ENCODE measurements at places on chromosomes 16 and 17. TPM values are rescaled to one million over a fixed set of nuclear protein-coding genes. Genes with fewer than 3 reads are reported as not detected.

DNA sequence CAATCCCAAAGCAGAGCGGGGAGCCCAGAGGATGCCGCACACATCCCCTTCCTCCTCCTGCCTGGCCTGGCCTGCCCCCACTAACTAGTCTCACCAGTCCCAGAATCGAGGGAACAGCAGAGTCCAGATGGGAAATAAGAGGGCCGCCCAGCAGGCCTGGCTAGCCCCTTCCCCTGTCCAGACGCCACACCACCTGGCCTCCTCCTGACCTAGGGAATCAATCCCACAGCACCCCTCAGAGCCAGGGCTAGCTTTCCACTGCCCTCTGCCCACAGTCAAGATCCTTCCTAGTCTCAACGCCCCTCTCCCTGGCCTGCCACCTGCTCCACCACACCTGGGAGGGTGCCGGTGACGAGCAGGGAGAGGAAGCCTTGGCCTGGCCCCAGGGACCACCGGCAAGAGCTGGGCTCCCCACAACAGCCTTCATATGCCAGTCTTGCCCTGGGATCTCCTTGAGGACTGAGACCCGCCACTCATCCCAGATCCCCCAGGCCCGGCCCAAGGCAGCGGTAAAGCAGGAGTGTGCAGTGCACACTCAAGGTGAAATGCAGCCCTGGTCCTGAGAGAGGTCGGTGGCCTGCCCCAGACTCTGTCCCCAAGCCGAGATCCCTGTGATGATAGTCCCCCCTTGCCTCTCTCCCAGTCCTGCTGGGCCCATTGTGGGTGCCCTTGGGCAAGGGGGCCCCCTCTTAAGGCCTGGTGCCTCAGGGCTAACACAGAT is 27.9 kb downstream of the KATNB1 start:
- no peak overlapping the region for H3K27ac ChIP-seq
- no peak overlapping the region for H3K4me3 ChIP-seq
- H3K27me3 ChIP-seq: no peaks in the 10 kb centered on the region
- H3K36me3 ChIP-seq: no peaks in the 10 kb centered on the region
- DNase-seq: no peak
- H3K4me1 ChIP-seq: no peaks in the 10 kb centered on the region

DNA sequence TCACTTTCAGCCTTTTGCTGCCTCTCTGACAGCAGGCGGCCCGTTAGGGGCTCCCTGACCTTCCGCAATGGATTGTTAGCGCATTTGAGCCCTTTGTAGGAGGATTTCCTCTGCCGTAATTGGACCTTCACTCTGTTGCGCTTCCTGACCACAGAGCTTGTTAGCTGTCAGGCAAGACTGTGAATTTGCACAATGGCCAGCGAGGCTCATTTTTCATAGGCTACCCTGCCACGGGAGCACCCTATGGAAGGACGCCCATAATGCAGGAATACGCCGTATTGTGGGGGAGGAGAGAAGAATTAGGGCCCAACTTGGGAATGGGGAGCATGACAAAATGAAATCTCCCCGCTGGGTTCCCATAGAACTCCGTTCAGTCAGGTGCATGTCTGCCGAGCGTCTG is 205.2 kb upstream of the NLRP1 start:
- no peaks in the 10 kb centered on the region for H3K27me3 ChIP-seq
- H3K36me3 ChIP-seq: no peaks in the 10 kb centered on the region
- no peaks in the 10 kb centered on the region for H3K4me1 ChIP-seq
- no peak overlapping the region for H3K4me3 ChIP-seq

DNA sequence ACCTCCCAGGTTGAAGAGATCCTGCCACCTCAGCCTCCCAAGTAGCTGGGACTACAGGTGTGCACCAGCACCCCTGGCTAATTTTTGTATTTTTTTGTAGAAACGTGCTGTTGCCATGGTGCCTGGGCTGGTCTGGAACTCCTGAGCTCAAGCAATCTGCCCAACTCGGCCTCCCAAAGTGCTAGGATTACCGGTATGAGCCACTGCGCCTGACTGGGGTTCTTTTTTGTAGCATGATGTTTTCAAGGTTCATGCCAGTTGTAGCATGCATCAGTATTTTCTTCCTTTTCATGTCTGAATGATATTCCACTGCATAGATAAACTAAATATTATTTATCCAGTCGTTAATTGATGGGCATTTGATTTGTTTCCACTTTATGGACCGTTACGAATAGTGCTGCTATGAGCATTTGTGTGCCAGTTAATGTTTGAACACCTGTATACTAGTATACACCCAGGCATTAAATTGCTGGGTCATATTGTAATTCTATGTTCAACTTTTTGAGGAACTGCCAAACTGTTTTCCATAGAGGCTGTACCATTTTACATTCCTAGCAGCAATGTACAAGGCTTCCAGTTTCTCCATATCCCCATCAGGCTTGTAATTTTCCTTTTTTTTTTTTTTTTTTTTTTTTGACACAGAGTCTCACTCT is 24.8 kb upstream of the CEP20 start:
- H3K27me3 ChIP-seq: no peaks in the 10 kb centered on the region
- no peak overlapping the region for H3K27ac ChIP-seq
- no peaks in the 10 kb centered on the region for H3K36me3 ChIP-seq
- H3K4me3 ChIP-seq: no peak overlapping the region
- no peaks in the 10 kb centered on the region for H3K4me1 ChIP-seq
- no peak for DNase-seq

DNA sequence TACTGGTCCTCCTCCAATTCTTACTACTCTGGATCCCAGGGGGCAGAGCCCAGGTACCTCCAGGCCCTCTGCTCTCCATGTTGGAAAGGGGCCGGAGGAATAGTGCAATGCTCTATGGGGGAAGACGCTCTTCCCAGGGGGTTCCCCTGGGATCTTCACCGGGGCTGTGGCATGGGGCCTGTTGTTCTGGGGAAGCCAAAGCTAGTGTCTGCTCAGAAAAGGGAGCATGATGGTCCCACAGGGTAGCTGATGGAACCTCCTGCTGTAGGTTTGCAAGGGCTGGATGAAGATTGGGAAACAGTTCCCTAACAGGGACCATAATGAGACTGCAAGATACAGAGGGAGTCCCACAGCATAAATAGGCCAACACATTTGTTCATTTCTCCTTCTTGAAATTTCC is 114.7 kb downstream of the IRX5 start:
- H3K27ac ChIP-seq: no peak overlapping the region
- no peak for DNase-seq
- H3K4me3 ChIP-seq: no peak overlapping the region

DNA sequence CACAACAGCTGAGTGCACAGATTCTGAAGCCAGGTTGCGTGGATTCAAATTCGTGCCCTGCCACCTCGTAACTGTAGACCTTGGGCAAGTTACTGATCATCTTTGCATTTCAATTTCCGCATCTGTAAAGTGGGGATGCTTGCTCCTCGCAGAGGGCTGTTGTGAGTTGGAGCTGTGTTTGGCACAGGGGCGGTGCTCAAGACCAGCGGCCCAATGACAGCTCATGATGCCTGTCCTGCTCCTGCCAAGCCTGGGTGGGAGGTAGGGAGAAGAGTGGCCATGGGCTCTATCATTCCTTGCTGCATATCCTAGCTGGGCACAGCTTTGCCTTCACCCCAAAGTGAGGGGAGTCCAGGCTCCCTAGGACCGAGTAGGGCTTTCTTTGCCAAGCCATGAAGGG is 12.6 kb downstream of the NXPH3 start:
- no peaks in the 10 kb centered on the region for H3K4me1 ChIP-seq
- no peak for DNase-seq
- no peak overlapping the region for H3K27ac ChIP-seq
- H3K4me3 ChIP-seq: no peak overlapping the region
- no peaks in the 10 kb centered on the region for H3K36me3 ChIP-seq

GRCh38 chr17:35519439-35519838 is 18.0 kb downstream of the SLFN12L start:
- H3K27ac ChIP-seq: no peak overlapping the region
- no peaks in the 10 kb centered on the region for H3K4me1 ChIP-seq
- no peaks in the 10 kb centered on the region for H3K27me3 ChIP-seq
- H3K36me3 ChIP-seq: no peaks in the 10 kb centered on the region
- H3K4me3 ChIP-seq: no peak overlapping the region

The TMEM98 gene
- 176 TPM for total RNA-seq

DNA sequence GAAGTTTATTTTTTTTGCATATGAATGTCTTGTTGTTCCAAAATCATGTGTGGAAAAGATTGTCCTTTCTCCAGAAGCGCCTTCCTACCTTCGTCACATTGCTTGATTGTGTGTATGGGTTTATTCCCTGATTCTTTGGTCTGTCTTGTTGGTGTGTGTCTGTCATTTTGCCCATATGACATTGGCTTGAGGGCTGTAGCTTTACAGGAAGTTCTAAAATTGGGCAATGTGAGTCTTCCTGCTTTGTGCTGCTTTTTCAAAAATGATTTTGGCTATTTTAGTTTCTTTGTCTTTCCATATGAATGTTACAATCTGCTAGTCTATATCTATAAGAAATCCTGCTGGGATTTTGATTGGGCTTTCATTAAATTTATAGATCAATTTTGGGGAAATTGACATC is 217.2 kb downstream of the SNX29 start:
- no peaks in the 10 kb centered on the region for H3K4me1 ChIP-seq
- no peaks in the 10 kb centered on the region for H3K36me3 ChIP-seq
- H3K27me3 ChIP-seq: no peaks in the 10 kb centered on the region
- no peak overlapping the region for H3K4me3 ChIP-seq

The CCL11 gene
- not detected for total RNA-seq

GRCh38 chr17:79802736-79803420 is 6.0 kb upstream of the CBX8 start:
- no peak for DNase-seq
- H3K27me3 ChIP-seq: peaks cover 92% of the 10 kb centered on the region

The CMTM4 gene
- 6.1 TPM for total RNA-seq

DNA sequence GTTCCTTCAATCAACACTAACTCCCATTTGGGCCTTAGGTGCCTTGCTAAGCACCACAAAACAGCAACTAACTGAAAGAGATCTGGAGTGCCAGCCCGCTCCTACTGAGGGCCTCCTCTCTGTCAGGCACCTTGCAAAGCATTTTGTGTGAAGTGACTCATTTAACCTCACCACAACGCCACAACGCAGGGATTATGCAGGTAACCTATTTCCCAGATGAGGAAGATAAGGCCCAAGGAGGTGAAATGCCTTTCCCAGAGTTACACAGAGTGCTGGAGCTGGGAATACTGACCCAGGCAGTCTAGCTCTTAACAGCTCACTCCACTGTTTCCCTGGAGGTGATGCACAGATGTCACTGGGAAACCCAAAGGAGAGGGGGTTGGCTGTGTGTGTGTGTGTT is 32.8 kb downstream of the DRC3 start:
- no peak overlapping the region for H3K27ac ChIP-seq
- H3K27me3 ChIP-seq: no peaks in the 10 kb centered on the region
- no peaks in the 10 kb centered on the region for H3K36me3 ChIP-seq
- no peak for DNase-seq
- no peaks in the 10 kb centered on the region for H3K4me1 ChIP-seq

The CRK gene
- 34.6 TPM for total RNA-seq

DNA sequence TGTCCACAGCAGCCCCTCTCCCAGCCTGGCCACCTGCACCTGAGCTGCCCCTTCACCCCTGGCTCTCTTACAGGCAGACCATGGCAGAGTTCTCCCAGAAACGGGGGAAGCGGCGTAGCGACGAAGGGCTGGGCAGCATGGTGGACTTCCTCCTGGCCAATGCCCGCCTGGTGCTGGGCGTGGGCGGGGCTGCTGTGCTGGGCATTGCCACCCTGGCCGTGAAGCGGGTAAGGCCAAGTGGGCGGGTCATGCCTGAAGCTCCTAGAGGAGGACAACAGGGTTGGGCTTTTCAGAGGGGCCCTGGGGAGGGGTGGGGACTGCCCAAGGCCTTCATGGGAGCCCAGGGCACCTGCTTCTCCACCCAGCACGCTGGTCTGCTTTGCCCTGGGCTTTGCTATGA is 2.2 kb downstream of the MIEF2 start:
- H3K27me3 ChIP-seq: no peaks in the 10 kb centered on the region
- H3K27ac ChIP-seq: no peak overlapping the region

The LDAF1 gene
- 88.6 TPM for total RNA-seq

- H3K4me3 ChIP-seq: no peak overlapping the region
- H3K27me3 ChIP-seq: no peaks in the 10 kb centered on the region
- H3K4me1 ChIP-seq: no peaks in the 10 kb centered on the region
- no peak overlapping the region for H3K27ac ChIP-seq
- H3K36me3 ChIP-seq: no peaks in the 10 kb centered on the region
Observed at GRCh38 chr16:1069154-1069553, 3.4 kb upstream of the SSTR5 start.

GRCh38 chr17:59848385-59848668 is 44.4 kb downstream of the TUBD1 start:
- H3K36me3 ChIP-seq: no peaks in the 10 kb centered on the region
- peak overlapping the region; percentile 97 for H3K27ac ChIP-seq
- H3K4me3 ChIP-seq: no peak overlapping the region
- H3K27me3 ChIP-seq: no peaks in the 10 kb centered on the region
- no peak for DNase-seq

DNA sequence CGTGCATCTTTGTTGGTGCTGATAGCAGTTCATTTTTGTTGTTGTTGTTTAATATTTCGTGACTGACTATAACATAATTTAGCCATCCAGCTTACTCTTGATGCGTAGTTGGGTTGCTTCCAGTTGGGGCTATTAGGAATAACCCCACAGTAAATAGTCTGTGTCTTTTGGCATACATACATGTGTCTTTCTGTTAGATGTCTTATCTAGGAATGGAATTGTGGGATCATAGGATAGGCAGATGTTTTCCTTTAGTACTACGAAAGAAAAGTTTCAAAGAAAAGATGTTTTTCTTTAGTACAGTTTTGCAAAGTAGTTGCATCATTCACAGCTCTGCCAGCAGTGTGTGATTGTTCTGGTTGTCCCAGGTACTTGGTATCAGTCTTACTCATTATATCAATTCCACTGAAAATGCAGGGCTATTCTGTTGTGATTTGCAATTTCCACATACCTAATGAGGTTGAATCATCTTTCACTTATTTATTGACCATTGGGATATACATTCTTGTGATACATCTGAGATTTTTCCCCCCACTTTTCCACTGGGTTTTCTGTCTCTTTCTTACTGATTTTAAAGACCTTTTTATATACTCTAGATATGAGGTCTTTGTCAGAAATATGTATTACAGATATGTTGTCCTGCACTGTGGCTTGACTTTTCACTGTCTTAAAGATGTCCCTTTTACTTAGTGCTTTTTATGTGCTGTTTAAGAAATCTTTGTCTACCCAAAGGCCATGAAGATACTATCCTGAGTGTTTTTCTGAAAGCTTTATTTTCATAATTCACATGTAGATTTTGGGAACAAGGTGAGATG is 173.3 kb downstream of the MRTFB start:
- H3K27me3 ChIP-seq: no peaks in the 10 kb centered on the region
- H3K27ac ChIP-seq: no peak overlapping the region
- no peaks in the 10 kb centered on the region for H3K36me3 ChIP-seq
- H3K4me3 ChIP-seq: no peak overlapping the region
- H3K4me1 ChIP-seq: no peaks in the 10 kb centered on the region

GRCh38 chr16:566475-567372 is at the start of gene NHLRC4:
Gene NHLRC4, plus strand, starts transcription at chr16:567005. Its CDS starts 1,043 bp downstream, at chr16:568048.
- H3K4me1 ChIP-seq: peaks cover 13% of the 10 kb centered on the region
- H3K27ac ChIP-seq: peak within 1 kb of the TSS; percentile 39
- no peaks in the 10 kb centered on the region for H3K36me3 ChIP-seq
- peak; percentile 76 for DNase-seq

The CPHXL2 gene
- total RNA-seq: not detected

The TEKT1 gene
- not detected for total RNA-seq
